ENCODE measurements at places on chromosomes 2 and 18. TPM values are rescaled to one million over a fixed set of nuclear protein-coding genes. Genes with fewer than 3 reads are reported as not detected.

DNA sequence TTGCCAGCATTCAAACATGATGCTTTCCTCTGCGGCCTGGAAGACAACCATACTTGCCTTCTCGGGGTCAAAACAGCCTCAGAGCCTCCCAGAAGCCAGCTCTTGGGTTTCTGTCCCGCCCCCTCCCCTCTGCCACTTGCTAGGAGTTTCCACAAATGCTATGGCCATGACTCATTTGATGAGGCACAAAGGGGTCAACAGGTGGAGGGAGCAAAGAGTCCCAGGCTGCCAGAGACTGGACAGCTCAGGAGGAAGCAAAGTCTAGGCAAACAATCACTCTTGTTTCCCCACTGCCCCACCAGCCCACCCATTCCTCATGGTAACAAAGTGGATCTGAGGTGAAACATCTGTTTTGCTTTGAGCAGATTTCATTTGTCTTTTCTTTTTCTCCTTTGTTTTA, 551.1 kb downstream of the TNS1 start:
- DNase-seq = no peak

DNA sequence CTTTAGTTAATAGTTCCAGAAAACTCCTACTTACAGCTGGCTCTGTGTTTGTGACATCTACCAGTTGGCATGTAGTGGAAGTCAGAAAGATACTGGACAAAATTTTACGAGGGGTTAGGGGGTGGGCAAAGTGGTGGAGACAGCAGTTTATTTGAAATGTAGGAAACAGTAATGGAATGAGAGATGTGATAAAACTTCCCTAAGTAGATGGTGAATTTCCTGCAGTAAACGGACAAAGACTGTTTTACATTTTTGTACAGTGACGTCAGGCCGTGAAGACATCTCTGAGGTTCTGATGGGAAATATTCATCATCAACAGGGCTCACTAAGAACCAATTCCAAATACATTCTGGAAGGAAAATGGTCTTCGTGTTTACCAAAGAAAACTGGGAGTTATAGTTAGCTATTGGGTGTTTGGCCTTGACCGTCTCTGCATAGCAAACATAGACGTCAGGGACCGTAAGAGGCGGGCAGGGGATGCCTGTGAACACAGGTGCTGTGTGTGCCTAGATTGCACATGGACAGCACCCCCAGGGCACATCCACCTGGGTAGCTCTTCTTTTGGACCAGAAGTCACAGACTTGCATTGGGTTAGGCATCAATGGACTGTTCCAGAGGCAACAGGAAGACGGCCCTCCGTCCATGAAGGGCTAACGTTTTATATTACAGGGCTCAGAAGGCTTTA, 131.5 kb downstream of the ZNF516 start:
- DNase-seq = peak; percentile 43

DNA sequence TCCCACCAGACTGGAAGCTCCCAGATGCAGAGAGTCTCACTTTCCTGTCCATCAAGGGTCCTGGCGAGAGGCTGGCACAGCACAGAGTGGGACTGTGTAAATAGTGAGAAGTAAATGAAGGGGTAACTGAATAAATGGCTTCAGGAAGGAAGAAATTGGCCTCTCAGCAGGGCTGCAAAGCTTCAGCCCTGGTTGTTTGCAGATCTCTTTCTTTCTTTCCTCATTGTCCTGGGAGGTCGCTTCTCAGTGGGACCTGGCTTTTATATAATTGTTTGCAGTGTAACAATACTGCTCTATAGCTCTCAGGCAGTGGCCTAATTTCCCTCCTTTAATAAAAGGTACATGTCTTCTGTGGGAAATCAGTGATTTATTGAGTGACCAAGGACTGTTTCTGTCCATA, 74.9 kb upstream of the GPR45 start:
- DNase-seq = no peak

- no peak for DNase-seq
These were observed 111.9 kb upstream of the TANK start for GRCh38 chr2:161048317-161048716.

GRCh38 chr2:17822445-17823117, 6.3 kb downstream of the MSGN1 start:
- no peak for DNase-seq

DNA sequence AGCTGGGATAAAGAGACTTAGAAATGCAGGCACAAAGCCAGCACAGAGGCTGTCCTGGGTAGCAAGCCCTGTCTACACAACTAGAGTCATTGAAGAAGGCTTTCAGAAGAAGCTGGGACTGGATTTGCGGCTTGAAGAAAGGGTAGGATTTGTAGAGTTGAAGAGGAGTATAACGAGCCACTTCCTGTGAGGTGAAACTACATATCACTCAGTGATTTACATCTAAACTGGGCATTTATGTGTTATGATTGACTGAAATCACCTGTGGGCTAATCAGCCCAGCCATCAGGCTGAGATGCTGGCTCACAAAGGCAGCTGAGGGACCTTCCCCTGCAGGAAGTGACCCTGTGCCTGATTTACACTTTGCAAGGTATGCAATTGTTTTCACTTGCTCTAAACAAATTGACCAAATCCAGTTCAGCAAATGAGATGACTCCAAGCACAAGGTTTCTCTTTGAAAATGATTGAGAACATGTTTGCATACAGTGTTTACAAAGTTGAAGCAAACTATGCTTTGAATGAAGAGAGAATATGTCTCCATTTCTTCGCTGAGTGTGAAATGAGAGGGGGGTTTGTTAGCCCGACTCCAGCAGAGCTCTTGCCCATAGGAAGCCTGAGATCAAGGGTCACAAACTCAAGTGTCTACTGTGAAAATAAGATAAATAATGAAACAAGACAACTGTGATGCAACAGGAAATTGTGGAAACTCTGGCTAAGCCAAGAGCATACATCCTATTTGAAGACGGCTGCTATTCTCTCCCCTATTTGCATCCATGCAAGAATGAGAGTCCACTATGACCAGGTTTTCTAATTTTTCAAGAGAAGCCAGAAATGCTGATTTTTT, 69.3 kb upstream of the HK2 start:
- no peak for DNase-seq

GRCh38 chr2:226575928-226576327, 223.7 kb downstream of the IRS1 start:
- DNase-seq = no peak

The EFR3B gene
- total RNA-seq = 4.3 TPM

GRCh38 chr2:68901199-68901514, 30.0 kb upstream of the BMP10 start:
- no peak for DNase-seq

GRCh38 chr2:202030691-202031090, 3.0 kb upstream of the FZD7 start:
- DNase-seq = no peak

DNA sequence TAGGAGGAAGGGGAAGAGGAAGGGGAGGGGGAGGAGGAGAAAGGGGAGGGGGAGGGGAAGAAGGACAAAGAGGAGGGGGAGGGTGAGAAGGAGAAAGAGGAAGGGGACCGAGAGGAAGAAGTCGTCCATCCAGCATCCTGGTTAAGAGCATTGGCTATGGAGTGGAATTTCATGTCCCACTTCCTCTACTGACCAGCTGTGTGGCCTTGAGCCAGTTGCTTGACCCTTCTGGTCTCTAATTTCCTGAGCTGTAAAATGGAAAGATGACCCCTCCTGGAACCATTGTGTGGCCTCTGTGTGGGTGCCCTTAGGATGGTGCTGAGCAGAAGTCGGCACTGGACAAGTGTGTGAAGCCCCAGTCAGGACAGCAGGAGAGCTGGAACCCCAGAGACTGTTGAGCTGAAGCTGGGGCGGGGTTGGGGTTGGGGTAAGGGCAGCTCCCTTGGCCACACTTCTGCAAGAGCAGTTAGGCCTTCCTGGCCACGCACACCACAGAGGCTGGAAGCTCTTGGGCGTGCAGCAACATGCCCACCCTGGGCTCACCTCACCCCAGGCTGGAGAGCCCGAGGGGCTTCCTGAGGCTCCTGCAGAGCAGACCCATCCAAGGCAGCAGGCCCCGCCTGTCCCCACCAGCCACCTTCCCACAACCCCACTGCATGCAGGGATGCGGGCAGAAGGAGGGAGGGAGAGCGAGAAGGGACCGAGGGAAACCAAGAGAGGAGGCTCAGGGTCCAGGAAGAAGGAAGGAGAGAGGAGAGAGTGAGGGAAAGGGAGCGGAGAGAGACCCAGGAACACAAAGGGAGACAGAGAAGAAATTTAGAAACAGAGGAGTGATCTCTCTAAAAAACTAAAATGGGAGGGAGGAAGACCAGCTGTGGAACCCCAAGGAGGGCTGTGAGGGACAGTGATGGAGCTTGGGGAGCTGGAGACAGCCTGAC, 16.2 kb downstream of the ADRA2B start:
- DNase-seq = peak; percentile 18

DNA sequence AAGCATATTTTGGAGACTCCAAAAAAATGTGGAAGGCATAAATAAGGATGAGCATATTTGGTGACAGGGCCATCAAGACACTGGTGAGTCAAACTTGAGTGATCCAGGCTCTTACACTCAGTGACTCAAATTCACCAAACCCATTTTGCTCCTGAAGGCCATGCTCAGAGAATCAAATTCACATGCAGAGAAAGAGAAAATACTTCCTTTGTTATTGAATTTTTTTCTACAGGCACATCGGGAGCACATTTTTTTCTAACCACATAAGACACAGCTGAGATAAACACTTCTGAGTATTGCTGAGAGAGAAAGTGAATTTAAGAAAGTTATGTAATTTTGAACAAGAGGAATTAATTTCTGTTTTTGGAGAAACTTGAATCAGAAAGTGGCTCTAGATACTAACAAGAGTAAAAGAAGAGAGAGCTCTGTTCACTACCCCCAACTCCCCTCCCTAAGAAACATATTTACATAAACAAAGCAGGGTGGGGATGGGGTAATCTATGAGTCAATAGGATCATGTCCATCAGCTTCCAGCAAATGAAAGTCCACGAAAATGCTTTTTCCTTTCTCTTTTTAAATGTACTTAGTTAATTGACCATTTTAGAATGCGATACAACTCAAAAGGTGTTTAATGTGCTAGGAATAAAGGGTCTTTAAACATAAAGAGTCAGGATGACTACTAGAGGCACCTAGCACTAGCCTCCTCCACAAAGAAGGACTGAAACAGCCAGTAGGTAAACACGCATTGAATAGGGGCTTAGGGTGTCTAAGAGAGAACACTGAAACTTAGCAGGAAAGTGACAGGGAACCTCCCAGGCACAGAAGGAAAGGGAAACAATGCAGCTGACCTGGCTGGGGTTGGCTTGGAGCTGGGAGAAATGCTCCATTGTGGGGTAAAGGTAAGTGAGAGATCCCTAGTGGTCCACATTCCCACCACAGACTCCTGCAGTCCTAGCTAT, 152.3 kb downstream of the KCNE4 start:
- peak; percentile 22 for DNase-seq

The STARD6 gene
- 0.96 TPM for total RNA-seq

GRCh38 chr2:216951171-216951570, 91.3 kb upstream of the TNP1 start:
- no peak for DNase-seq

GRCh38 chr2:206783718-206784117, 18.3 kb downstream of the FASTKD2 start:
- DNase-seq = no peak

The FHOD3 gene
- 59.7 TPM for total RNA-seq

The GAREM1 gene
- total RNA-seq = 5.1 TPM

- DNase-seq = no peak
These were observed 228.9 kb downstream of the EIPR1 start for GRCh38 chr2:3148716-3149115.

GRCh38 chr2:167862782-167863181, 384.6 kb downstream of the STK39 start:
- DNase-seq = peak; percentile 20

DNA sequence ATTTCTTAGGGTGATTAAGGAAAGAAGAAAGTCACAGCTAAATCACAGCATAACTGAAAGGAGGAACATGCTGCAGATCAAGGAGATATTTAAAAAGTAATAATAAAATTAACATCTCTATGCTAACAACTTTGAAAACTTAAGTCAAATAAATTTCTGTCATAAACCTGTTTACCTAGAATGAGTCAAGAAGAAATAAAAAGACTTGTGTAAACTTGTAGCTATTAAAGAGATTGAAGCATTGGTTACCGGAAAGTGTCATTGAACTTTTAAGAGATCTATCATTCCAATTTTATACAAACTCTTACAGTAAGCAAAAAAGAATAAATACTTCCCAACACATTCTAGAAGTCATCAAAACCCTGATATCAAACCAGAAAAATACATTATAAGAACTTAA, 520.1 kb upstream of the SYT4 start:
- no peak for DNase-seq

The FRZB gene
- total RNA-seq = 3.9 TPM

The PUM2 gene
- total RNA-seq = 61.2 TPM

GRCh38 chr2:45391866-45392265, 219.2 kb downstream of the SRBD1 start:
- DNase-seq = no peak

- no peak for DNase-seq
These were observed 136.0 kb downstream of the PTH2R start for GRCh38 chr2:208542465-208543041.

DNA sequence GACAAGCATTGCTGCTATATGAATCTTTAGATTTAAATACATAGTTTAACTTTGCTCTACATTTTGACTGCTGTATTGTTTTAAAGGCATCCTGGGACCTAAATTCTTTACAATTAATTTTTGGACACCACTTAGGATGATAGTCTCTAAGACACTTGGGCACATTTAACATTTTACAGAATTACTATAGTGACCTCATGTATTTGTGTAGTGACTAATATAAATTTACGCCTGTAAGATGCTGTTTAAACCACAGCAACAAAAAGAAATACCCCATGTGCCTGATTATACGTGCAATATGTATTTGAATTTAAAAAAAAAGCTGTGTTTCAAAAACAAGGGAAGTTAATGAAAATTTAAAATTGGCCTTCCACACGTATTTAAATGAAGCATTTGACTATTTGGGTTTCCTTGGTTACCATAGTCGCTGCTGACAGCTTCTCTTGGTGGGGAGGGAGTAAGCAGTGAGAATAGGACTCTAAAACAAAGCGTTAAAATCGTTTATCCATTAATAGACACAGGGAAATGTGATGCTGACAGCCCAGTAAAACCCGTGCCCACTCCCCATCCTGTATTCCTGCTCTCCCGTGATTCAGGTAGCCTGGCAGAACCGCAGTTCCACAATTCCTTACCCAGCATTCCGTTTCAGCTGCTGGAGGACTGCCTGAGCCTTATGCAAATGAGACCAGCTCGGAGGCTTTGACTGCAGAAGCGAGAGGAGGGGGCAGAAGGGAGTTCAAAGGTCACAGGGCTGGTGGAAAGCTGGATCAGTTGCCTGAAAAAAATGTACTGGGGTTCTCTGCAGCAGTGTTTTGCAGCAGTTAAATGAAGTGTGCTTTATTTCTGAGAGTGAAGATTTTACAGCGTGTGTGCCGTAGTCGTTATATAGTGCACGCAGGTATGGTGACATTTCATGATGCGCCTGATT, 104.3 kb downstream of the CSRNP3 start:
- peak; percentile 69 for DNase-seq

The KYNU gene
- 4.3 TPM for total RNA-seq

Measured in umbilical cord (tissue), 2 donors.